ENCODE measurements at places on chromosomes 1 and 21. TPM values are rescaled to one million over a fixed set of nuclear protein-coding genes. Genes with fewer than 3 reads are reported as not detected.

Gene DCLRE1B
- 9.0 TPM for total RNA-seq

Gene RSPH1
- not detected for total RNA-seq

Gene MAP3K21
- total RNA-seq: 1.1 TPM

Gene ZNF436
- total RNA-seq: 12.5 TPM

Gene BSND
- not detected for total RNA-seq

Gene CYP4X1
- 0.31 TPM for total RNA-seq

Gene LMNA
- 1,173 TPM for total RNA-seq

Gene CLDN17
- total RNA-seq: not detected

Gene A3GALT2
- total RNA-seq: not detected

Gene RIPPLY3
- not detected for total RNA-seq

Gene LRRC39
- 0.33 TPM for total RNA-seq

Gene SH3BGR
- total RNA-seq: 1.00 TPM

Gene RASSF5
- under 0.01 TPM for total RNA-seq
